ENCODE measurements at places on chromosomes 6 and 20.

DNA sequence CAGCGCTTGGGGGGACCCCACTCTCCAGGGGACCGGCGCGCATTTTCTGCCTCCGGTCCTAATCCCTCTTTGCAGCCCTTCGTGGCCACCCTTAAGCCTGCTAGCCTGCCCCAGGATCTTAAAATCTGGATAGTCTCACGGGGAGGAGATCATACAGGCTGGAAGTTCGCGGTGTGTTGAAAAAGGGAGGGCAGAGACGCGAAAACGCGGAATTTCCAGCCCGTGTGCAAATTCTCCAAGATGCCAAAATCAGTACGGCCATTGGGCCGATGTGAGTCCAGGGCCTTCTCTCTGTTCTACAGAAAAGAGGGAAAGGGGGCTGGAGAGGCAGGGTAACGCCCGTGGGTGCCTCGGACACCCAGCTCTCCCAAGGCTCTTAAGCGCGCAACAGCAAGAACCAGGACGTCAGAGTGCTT, 9.4 kb downstream of the NR2E1 start:
- DNase-seq = no peak

DNA sequence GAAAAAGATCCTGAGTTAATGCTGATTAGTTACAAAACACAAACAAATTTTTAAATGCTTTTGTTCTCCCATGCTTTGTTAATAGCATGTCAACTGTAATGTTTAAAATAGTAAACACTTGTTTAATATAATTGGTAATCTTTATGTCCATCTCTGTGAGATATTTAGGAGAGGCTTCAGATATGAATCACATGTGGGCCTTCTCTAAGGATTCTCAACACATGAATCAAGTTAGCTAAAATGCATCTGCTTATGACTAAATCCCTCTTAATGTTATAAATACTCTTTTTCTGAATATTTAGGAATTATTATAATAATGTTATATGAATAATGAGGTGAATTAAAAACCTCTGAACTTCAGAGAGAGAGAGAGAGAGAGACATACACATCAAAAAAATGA, 345.9 kb upstream of the MANEA start:
- DNase-seq = no peak

DNA sequence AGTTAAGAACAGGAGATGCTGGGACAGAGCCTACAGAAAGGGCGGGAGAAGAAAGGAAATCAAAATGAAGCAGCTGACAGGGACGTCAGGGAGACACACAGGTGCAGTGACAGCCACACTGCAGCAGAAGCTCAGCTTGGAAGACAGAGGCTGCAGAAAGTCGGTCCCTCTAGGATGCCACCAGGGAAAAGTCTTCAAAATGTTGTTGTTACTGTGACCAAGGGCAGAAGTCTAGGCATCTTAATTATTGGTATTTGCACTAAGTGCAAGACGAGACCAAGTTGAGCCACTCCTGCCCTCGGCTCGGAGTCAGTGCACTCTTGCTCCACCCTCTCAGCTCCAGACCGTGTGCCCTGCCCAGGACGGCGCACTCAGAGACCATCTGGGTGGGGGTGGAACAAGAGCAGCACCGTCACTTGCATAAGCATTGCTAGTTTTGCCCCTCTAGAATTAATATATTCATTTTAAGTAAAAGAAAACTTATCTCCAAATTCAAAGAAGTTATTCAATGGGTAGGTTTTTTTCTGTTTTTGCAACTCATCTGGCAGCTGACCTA, 2.6 kb downstream of the PRR18 start:
- no peak for DNase-seq

GRCh38 chr6:73719046-73719445, 23.0 kb downstream of the CD109 start:
- DNase-seq = no peak

- no peak for DNase-seq
Observed at GRCh38 chr6:37800703-37801604, 18.6 kb upstream of the ZFAND3 start.
